ENCODE measurements at places on chromosomes 11 and 22. TPM values are rescaled to one million over a fixed set of nuclear protein-coding genes. Genes with fewer than 3 reads are reported as not detected.

GRCh38 chr11:11512929-11513328 lies 108.9 kb downstream of the GALNT18 start:
- no peak for DNase-seq

Gene PANX3
- polyA plus RNA-seq: not detected

Gene SYT12
- 0.16 TPM for polyA plus RNA-seq

- peak; percentile 59 for DNase-seq
These were observed 639 bp downstream of the CRY2 start for GRCh38 chr11:45847911-45848316.

Gene ZC3H7B
- 102 TPM for polyA plus RNA-seq

DNA sequence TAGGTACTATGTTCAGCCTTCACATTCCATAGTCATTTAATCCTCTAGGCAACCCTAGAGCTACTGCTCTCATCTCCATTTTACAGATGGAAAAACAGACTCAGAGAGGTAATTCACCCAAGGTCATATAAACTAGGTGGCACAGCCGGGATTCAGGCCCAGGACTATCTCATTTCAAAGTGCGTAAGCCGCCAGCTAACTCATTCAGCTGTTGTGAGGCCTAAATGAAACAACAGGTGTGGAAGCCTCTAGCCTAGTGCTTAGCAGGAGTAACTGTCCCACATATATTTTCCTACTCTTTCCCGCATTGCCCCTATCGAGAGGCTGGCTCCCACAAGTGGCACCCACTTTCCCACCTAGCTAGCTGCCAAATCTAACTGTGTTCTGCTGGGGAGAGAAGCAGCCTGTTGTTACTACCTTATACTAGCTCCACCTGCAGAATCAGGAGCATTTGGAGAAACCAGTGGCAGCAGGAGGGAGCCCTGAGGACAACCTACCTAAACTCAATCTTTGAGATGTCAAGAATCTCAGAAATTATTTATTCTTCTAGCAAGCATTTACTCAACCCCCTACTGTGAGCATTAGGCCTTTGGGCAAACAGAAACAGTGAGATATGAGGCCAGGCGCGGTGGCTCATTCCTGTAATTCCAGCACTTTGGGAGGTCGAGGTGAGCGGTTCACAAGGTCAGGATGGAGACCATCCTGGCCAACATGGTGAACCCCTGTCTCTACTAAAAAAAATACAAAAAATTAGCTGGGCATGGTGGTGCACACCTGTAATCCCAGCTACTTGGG lies 20.9 kb downstream of the PRG3 start:
- no peak for DNase-seq

GRCh38 chr11:96815236-96815635 lies 425.4 kb downstream of the JRKL start:
- no peak for DNase-seq

Gene CCDC116
- 0.70 TPM for polyA plus RNA-seq

DNA sequence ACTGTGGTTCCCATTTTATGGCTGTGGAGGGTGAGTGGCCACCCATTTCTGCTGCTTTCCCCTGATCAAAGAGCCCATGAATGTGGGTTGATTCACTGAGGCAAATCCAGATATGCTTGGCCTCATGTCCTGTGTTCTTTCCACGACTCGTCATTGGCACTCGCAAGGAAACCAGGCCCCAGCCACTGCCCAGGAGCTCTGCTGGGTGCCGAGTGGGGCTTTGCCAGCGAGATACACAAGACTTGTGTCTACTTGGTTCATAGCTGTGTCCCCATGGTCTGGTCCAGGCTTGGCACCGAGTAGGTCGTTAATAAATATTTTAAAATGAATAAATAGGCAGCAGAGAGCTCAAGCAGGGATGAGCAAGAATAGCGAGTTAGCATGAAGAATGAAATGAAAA lies 1291.5 kb downstream of the TBC1D22A start:
- DNase-seq: no peak

Gene MTFP1
- 12.0 TPM for polyA plus RNA-seq

- peak; percentile 80 for DNase-seq
These were observed 3.2 kb upstream of the PRR5 start for GRCh38 chr22:44698531-44699421.

GRCh38 chr11:64728757-64729365 lies 5.9 kb upstream of the NRXN2 start:
- no peak for DNase-seq

DNA sequence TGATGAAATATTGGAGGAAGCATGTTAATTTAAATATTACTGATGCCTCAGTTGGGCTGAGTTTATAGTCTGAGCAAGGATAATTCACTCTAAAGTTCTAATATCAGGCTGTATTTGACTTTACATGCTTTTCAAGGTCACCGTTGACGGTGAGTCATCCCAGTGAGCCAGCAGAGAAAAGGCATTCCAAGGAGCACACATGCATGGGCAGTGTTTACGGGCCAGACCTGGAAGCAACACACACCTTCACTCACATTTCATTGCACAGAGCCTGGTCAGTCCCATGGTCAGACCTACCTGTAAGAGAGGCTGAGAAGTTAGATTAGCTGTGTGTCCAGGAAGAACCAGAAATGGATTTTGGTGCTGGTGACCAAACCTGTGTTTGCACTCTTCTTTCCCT lies 53.5 kb downstream of the COMMD9 start:
- DNase-seq: no peak

- no peak for DNase-seq
These were observed 19.3 kb downstream of the SCARF2 start for GRCh38 chr22:20418211-20418788.

GRCh38 chr11:63660972-63661371 lies 10.2 kb downstream of the ATL3 start:
- DNase-seq: no peak

DNA sequence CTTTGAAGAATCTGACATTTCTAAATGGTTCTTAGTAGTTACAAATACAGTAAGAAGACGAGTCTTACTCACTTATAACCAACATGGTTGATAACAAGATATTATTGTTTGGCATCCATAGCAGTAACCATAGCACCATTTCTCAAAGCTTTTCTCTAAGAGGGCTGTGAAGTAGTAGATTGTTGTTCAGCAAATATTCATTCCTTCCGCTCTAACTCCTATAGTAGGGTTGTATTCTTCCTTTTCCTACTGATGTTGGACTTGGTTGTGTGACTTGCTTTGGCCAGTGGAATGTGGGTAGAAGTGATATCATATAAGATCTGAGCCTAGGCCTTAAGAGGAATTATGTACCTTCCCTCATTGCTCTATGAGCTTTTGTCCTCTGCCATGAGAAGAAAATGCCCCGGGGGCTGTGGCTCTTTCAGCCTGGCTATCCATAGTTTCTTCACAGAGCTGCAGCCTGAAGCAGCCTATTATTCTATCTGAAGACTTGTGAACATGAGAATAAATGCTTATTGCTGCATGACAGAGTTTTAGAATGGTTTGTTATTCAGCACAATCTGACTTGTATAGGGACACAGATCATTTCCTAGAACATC lies 28.9 kb upstream of the ZBED5 start:
- DNase-seq: no peak

GRCh38 chr22:36326178-36327161 lies 61.3 kb downstream of the MYH9 start:
- no peak for DNase-seq

DNA sequence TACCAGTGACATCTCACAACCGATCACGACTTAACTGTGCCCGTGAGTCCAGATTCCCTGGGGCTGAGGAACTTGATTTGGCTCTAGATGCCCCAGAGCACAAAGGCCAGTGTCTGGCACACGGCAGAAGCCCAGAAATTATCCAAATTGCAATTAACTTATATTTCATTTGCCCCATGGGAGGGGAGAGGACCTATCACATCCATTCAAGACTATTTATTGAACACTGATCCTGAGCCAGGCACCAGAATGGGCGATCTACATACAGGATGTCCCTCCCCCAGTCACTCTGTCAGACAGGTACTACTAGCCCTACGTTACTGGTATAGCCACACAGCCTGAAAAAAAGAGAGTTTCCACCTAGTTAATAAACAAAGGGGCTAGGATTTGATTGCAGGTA lies 5.1 kb downstream of the DNAL4 start:
- DNase-seq: no peak

DNA sequence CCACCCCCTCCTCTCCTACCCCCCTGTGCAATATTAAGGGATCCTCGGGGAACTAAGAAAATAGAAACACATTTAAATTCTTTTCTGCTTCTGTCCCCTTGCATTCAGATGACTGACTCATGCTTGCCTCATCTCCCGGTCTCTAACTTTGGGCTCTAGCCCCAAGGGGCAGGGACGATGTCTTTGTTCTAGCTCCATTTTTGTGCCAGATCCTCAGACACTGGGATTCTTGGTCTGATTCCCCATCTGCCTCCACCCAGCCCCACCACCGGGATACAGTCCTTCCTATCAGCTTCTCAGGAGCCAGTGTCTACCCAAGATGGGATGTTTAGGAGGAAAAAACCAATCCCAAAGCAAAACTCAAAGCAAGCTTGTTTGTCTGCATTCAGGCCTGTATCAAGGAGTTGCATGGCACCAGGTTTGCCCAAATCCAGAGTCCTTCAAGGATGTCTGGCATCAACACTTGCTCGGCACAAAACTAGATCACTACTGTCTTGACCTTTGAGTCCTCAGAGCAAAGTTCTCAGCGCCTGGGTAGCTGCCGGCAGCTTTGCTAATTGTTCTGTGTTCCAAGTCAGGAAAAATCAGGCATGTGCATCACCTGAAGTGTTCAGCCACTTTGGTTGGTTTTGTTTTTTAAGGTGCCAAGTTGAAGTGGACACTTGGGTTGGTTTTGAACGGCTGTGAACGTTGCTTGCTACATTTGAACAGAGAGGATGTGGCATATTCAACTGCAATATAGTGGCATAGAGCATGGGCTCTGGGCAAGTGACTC lies 212.8 kb downstream of the DSCAML1 start:
- no peak for DNase-seq

Gene MIEF1
- polyA plus RNA-seq: 39.5 TPM

Gene OR52A1
- 0.04 TPM for polyA plus RNA-seq

DNA sequence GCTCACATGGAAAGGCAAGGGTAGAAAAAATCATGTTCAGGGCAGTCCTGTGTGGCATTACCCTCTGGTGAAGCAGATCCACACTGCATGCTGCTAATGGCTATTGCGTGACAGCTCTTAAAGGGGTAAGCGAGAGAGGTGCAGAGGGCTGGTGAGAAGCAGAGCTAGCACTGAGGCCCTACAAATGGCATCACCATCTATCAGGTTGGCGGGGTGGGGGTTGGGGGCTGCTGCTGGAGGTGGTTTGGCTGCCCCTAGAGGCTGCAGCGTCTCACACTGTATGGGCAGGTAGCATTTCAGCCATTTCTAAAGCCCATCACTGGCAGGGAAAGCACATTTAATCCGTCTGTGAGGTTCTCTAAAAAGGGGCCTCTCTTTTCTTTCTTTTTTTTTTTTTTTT lies 16.9 kb upstream of the TMA7B start:
- no peak for DNase-seq

Measured in renal pelvis (tissue), 12 donors.